ENCODE measurements at places on chromosomes 12 and 14.

DNA sequence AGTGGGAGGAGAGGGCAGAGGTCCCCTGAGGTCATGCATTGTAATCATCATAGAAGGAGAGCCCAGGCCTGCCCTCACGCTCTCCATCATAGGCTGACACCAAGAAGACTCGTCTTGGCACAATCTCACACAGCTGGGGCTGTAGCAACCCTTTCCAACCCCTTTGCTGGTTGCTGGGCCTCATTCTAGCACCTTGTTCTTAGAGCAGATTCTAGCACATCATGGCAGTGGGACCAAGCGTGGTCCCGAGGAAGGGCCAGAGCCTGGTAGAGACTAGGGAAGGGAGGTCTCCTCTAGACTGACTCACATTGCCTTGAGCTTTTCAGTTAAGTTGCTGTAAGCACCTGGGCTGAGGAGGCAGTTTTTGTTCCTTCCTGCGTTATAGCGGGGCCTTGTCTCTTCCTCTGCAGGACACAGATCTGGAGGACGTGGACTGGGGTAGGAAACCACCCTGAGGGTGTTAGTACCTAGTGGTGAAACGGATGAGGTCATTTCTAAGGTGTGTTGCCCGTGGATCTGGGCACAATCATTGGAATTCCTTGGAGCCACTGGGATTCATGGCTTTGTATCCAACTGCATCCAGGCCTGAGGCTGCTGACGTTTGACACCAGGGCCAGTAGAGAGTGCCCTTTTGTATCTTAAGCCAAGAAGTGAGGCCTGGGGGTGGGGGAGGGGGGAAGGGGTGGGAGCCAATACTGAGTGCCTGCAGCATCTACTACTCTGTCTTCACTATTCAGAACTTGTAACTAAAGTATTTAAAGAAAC, 19.9 kb downstream of the RPS6KL1 start:
- DNase-seq, result no peak

GRCh38 chr12:19484738-19485137, 45.4 kb downstream of the AEBP2 start:
- DNase-seq, result peak; percentile 25

DNA sequence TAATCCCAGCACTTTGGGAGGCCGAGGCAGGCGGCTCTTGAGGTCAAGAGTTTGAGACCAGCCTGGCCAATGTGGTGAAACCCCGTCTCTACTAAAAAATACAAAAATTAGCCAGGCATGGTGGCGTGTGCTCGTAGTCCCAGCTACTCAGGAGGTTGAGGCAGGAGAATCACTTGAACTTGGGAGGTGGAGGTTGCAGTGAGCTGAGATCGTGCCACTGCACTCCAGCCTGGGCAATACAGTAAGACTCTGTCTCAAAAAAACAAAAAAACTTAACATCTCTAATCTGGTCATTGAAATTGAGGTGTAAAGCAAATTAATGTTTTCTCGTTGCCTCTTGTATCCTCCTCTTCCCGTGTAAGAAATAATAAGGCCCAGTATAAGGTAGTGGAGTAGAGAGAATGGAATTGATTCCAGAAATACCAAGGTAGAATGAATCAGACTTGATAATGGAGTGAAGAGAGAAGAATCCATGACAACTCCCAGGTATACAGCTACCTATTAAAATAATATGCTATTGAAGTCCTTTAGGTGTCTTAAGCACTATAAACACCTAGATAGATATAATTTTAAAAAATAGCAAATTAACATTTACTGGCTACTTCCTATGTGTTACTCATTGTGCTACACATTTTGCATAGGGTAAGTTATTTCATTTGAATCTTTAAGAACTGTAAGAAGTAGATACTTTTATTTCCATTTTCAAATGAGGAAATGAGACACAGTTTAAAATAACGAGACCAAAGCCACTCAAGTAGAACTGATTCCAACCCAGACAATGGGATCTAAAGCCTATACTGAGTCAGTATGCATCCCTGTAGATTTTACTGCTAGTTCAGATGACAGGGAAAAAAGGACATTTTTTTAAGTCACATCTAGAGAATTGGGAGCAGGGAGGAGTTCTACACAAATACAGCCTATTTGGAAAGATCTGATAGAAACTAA, 23.2 kb downstream of the RAP1B start:
- no peak for DNase-seq

GRCh38 chr12:43895580-43896206, 59.8 kb downstream of the TMEM117 start:
- DNase-seq, result no peak

GRCh38 chr14:97730706-97731105, 933.5 kb downstream of the VRK1 start:
- no peak for DNase-seq

GRCh38 chr14:72913809-72914208, 12.5 kb upstream of the DCAF4 start:
- no peak for DNase-seq

DNA sequence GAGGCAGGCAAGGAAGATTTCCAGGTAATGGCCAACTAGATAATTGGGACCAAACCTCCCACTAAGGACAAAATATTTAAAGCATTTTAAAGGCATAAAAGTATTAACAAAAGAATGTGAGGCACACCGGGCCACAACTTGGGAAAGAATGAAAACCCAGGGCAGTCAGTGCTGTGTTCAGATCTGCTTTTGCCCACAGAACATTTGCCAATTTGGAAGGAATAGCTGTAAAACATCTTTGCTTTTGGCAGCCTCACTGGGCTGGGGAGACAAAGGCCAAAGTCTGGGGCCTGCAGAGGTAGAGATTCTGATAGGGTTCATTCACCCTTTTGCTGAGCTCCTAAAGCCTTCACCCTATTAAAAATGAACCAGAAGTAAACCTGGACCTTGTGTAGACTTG, 82.3 kb downstream of the SYNE3 start:
- no peak for DNase-seq

DNA sequence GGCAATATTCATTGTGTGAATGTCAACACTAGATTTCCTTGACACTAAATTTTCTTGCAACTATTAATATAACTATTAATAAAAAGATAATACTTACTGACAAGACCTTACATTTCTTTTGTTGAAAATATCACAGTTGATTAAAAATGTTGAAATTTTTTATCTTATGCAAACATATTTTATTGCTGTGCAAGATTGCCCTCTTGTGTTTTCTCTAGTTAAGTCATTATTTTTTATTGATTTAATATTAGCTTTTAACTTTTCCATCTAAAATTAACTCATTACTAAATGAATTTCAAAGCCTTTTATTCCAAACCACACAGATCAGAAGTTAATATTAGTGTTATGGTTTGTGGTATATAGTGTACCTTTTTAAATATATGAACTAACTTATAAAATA, 11.7 kb upstream of the NAA30 start:
- DNase-seq, result no peak

- no peak for DNase-seq
These were observed 7.5 kb upstream of the NID2 start for GRCh38 chr14:52076334-52076733.

DNA sequence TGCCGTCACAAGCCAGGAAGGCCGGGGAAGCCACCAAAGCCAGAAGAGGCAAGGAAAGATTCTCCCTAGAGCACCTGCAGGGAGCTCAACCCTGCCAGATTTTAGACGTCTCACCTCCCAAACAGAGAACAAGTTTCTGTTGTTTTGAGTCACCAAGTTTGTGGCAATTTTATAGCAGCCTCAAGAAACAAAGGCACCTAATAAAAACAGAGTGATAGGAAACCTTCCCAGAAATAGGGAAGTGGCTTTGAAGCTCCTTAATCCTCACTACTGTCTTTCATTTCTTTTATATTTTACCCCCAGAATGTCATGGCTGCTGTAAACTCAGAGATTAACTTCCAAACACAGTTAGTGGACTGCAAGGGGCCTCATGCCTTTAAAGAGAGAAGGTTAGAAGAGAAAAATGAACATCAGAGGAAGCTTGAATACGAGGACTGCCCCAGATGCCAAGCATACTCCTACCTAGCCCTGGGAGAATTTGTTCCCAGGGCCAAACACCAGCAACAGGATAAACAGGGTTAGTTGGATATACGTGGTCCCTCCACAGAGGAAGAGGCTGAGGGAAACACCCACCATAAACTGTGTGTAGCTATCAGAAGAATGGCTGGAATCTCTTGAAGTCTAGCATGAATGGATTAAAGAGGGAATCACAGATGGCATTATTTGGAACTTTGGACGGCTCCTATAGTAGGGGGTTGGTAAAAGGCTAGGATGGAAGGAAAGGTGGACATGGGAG, 148.3 kb downstream of the KCNA5 start:
- no peak for DNase-seq

GRCh38 chr14:101182476-101182875, 279.0 kb upstream of the RTL1 start:
- no peak for DNase-seq

- no peak for DNase-seq
These were observed 199.6 kb upstream of the SRRM4 start for GRCh38 chr12:118781692-118782091.

GRCh38 chr12:59472273-59472672, 123.6 kb upstream of the SLC16A7 start:
- DNase-seq, result no peak

- DNase-seq, result no peak
These were observed 51.8 kb upstream of the PSMC1 start for GRCh38 chr14:90204516-90204915.

DNA sequence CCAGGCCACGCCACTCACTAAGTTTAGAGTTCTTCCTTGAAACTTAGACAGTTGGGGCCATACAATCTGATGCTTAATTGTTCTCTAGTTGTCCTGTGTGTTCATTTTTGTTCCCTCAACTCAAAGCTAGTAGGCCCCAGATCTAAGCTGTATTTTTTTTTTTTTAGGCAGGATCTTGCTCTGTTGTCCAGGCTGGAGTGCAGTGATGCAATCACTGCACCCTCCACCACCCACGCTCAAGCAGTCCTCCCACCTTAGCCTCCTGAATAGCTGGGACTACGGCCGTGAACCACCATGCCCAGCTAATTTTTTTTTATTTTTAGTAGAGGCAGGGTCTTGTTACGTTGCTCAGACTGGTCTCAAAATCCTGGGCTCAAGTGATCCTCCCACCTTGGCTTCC, 7.5 kb downstream of the TNFRSF1A start:
- no peak for DNase-seq

- no peak for DNase-seq
These were observed 11.5 kb upstream of the KRT78 start for GRCh38 chr12:52860102-52860823.

GRCh38 chr12:6452944-6453630, 1.2 kb downstream of the TAPBPL start:
- peak; percentile 65 for DNase-seq

DNA sequence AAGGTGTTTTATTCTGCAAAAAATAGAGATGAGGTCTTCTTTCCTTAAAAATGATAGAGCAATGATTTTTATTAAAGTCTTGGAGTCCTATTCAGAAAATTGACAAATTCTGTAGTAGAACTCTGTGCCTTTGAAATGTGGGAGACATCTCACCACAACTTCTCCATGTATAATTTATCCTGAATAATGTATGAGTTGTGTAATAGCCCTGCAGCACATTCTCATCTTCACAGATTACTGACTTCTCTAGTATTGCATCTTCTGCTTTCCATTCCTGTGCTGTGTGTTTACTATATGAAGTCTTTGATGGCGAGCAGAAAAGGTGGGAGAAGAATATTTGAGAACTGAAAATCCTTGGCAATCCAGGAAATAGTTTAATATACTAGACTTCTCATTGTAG, 255.6 kb downstream of the TTC6 start:
- no peak for DNase-seq

DNA sequence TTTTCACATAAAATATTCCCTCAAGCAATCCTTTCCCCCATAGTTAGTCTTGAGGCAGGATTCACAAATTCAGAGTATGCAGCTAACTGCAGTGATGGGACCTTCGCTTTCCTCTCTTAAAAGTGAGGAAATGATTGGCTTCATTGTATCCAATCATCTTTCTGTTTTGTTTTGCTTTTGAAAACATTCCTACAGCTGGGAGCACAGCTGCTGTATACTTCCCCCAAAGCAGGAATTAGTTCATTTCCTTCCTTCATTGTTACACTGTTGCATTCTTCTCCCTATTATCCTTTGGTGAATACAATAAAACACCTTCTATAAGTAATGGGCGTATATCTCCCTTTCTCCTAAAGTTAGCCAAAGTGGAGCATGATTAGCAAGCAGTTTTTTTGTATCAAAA, 9.4 kb upstream of the GAS2L3 start:
- no peak for DNase-seq

DNA sequence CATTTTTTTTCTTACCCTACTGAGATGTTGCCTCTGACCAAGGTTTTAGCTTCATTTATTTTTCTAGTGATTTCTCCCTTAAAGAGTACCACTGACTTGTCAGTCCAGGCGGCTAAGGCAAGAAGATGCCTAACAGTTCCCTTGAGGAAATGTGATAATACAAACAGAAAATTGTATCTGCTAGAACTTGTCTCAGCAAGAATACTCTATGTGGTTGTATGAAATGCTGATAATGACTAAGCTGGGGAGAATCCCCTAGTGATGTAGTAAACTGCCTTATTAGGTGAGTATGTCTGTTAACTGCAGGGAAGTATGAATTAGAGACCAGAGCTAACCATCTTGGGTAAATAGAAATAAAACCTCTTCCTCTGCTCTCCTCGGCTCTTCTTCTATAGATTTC, 6.7 kb downstream of the C12orf54 start:
- no peak for DNase-seq

DNA sequence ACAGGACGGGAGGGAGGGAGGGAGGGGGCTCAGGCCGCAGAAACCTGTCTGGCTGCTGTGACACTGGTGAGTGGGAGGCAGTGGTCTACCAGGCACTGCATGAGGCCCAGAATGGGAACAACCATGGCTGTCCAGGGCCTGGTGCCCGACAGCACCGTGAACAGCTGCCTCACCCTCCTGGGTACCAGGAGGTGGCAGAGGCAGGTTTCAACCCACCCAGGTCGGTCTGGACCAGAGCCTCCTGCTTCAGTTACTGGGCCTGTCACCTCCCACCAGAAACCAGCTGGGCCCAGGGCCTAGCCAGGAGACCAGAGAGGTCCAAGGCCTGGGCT, 80.2 kb downstream of the ITPK1 start:
- DNase-seq, result no peak

GRCh38 chr14:102221026-102221425, 81.3 kb downstream of the WDR20 start:
- peak; percentile 51 for DNase-seq

GRCh38 chr12:80582431-80582830, 125.0 kb upstream of the MYF6 start:
- DNase-seq, result no peak

DNA sequence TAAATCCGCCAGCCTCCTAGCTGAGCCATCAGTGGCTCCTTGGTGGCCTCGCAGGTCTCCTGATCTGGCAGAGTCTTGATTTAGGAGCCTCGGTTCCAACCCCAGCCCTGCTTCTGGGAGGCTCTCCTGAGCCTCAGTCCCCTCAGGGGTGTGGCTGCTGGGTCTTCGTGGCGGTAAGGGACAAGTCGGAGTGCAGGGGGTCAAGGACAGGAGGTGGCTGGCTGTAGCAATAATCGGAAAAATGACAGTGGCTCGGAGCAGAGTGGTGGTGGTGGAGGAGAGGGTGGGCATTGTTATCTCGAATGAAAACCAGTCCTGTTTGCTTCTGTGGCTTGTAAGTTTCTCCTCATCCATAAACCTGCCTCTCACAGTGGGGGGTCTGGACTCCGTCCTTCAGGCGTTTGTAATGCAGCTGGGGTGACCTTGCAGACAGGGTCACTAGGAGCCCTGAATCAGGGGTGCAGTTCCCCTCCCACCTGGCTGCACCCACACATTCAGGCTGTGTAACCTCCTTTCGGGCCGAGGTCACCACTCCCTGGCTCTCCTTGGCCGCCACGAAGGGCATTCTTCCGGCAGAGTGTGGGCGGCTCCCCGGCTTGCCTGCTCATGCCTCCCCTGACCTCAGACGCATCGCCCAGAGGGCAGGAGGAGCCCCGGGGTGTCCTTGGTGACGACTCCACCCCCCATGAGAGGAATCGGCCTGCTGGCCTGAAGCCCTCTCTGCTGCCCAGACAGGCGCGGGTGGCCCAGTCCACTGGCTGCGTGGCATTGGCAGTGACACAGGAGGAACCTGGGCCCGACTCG, 8.1 kb downstream of the BCL7A start:
- DNase-seq, result no peak

All from activated CD4-positive, alpha-beta memory T cell treated with anti-CD3 and anti-CD28 coated beads for 36 hours (primary cell).